Renal cortical epithelial cell (primary cell): ENCODE measurements at places on chromosomes 11 and 22. TPM values are rescaled to one million over a fixed set of nuclear protein-coding genes. Genes with fewer than 3 reads are reported as not detected.

The BTBD18 gene
- total RNA-seq: not detected in 2 replicates

The CHST1 gene
- 0.10 TPM in 1 of 2 replicates, not detected in the other for total RNA-seq

The OR51I1 gene
- 0.20 TPM in 1 of 2 replicates, not detected in the other for total RNA-seq

The PTGDR2 gene
- not detected in 2 replicates for total RNA-seq

The MYBPC3 gene
- total RNA-seq: not detected in 2 replicates

The SEPTIN3 gene
- total RNA-seq: 0.05 and 0.35 TPM in 2 replicates

The METTL15 gene
- 20.8 and 27.4 TPM in 2 replicates for total RNA-seq

The MMP13 gene
- not detected in 2 replicates for total RNA-seq

The TMX2 gene
- total RNA-seq: 61.1 and 78.2 TPM in 2 replicates

The VWA5A gene
- total RNA-seq: 32.1 and 45.7 TPM in 2 replicates

The MYH9 gene
- 1,031 and 1,268 TPM in 2 replicates for total RNA-seq
